Cerebellum (tissue), 4 donors: ENCODE measurements at places on chromosomes 5 and 9. TPM values are rescaled to one million over a fixed set of nuclear protein-coding genes. Genes with fewer than 3 reads are reported as not detected.

The WNT8A gene
- total RNA-seq, result not detected

The LPAR1 gene
- 13.4 TPM for total RNA-seq

The PCDHAC2 gene
- total RNA-seq, result 34.8 TPM

The TMEM174 gene
- total RNA-seq, result not detected

The SAPCD2 gene
- 4.7 TPM for total RNA-seq

The FOXD4L5 gene
- 0.64 TPM for total RNA-seq

The LECT2 gene
- not detected for total RNA-seq

The CARTPT gene
- total RNA-seq, result not detected

- no peak for DNase-seq
Observed at GRCh38 chr9:70479880-70480291, 65.4 kb upstream of the KLF9 start.

DNA sequence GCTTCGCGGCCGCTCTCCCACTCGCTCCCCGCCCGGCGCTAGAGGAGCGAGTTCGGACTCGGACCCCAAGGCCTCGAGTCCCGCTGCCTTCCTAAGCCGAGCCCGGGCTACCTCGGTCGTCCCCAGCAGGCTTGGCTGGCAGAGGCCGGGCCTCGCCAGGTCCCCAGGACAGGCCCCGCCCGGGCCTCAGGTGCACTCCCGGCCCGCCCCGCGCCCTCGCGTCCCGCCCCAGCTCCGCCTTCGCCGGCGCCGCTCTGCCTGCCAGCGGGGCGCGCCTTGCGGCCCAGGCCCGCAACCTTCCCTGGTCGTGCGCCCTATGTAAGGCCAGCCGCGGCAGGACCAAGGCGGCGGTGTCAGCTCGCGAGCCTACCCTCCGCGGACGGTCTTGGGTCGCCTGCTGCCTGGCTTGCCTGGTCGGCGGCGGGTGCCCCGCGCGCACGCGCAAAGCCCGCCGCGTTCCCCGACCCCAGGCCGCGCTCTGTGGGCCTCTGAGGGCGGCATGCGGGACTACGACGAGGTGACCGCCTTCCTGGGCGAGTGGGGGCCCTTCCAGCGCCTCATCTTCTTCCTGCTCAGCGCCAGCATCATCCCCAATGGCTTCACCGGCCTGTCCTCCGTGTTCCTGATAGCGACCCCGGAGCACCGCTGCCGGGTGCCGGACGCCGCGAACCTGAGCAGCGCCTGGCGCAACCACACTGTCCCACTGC lies at the start of gene SLC22A5:
TSS of gene SLC22A5 (plus strand) at position 237 of the 707 bp plus-strand sequence. CDS start at position 500, 263 bp downstream.
- peak; percentile 84 for DNase-seq

DNA sequence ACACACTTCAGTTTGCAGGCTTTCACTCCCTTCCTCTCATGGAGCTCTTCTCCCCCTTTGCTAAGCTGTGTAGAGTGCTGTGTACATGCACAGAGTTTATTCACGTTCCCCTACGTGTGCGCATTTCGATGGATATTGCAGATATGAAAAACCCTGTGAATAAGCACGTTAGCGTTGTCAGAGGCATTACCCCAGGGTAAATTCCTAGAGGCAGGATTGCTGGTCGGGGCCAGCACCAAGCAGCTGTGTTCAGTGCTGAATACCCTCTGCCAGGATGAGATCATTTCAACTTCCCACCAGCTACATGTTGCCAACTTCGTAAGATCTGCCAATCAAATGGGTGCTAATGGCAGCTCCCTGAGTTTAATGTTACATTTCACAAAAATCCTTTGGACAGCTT lies 172.3 kb upstream of the PPP1R26 start:
- no peak for DNase-seq

- peak; percentile 76 for DNase-seq
Observed at GRCh38 chr5:24644761-24645160, at the start of gene CDH10. Gene CDH10 (minus strand): TSS chr5:24644978. CDS start chr5:24593490, 51,488 bp downstream.

DNA sequence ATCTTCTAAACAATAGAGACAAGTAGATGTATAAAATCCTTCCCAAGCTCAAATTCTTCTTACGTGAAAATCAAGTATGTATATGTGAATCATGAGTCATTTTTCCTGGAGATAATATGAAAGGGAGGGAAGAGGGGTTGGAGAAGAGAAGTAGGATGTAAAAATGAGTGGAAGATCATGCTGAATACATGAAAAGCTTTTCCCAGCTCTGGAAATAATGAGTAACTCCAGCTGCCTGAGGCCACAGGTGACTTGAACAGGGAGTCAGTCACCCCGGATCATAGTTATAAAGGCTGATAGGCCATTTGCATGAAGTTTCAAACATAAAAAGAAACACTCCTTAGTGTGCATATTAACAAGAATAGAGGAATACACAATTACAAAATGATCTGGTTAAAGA lies 486.7 kb downstream of the EFNA5 start:
- DNase-seq, result no peak

GRCh38 chr5:83090169-83090568 lies 12.8 kb downstream of the XRCC4 start:
- DNase-seq, result no peak

DNA sequence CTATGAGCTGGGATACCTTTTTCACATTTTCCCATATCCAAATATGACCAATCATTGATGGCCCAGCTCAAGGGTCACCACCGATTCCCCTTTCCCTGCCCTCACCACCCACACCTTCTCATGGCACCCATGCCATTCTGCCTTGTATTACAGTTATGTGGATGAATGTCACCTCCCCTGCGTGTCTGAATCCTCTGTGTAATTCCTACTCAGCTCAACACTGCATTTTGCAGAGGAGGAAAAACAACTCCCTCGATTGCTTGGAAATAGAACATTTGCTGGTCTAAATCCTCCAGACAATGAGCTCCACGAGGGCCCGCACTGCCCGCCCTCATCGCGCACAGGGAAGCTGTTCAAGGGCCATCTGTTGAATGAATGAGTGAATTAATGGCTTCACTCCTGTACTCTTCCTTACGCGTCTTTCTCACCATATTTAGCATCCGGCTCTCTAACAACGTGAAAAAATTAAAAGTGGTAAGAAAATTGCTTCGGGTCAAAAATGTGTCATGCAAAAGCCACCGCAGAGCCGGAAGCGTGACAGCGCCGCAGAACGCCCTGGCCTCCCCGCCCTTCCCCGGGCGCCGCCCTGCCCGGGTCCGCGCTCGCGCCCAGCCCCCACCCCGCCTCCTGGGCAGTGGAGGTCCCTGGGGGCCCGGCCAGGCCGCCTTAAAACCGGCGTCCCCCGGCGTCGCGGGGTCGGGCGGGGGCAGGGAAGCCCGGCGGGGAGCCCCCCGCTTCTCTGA lies 704 bp downstream of the SUSD1 start:
- DNase-seq, result peak; percentile 38

DNA sequence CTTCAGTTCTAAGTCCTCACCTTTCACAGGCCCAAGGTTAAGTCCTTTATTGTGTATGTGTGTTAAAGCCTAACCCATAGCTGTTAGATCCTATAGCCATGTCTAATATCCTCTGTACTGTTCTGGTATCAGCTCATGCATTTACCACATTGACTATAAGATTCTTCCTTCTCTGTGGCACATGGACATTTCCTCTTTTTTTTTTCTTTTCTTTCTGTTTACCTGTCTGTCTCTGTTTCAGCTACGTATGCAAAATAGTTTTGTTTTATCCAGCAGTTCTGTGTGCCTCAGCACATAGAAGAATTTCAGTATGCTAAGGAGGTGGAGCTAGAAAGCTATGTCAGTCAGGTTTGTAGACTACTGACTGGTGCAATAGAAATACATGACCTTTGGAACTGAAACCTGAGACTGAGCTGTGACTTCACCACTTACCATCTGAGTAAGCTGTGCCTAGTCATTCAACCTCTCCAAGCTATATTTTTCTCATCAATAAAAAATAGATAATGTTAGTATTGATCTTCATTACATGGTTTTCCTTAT lies 155.6 kb upstream of the VLDLR start:
- no peak for DNase-seq

DNA sequence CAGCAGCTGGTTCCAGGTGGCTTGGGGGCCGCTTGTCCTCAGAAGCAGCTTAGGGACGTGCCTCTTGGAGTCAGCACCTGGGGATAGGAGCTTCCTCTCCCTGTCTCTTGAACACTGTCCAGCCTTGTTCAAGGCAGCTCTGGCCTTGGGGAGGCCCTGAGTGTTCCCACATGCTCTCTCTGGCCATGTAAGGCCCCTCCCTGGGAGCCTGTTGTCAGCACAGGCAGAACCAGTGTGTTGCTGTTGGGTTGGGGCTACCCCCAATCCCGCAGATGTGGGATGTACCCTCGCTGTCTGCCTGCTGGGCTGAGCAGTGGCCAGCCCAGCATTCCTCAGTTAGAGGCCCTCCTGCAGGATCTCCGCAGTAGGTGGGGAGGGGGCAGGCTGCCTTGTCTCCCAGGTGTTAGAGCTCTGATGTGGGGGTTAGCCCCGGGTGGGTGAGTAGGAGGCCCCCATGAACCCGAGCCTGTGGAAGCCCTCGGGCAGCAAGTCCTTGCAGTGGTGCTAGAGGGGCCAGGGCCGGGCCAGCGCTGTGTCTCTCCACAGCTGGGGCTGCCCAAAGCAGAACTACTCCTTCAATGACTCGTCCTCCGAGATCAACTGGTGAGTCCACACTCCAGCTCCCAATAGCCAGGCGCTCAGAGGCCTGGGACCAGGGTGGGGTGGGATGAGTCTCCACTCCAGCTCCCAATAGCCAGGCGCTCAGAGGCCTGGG lies 51.6 kb downstream of the KCNT1 start:
- no peak for DNase-seq

DNA sequence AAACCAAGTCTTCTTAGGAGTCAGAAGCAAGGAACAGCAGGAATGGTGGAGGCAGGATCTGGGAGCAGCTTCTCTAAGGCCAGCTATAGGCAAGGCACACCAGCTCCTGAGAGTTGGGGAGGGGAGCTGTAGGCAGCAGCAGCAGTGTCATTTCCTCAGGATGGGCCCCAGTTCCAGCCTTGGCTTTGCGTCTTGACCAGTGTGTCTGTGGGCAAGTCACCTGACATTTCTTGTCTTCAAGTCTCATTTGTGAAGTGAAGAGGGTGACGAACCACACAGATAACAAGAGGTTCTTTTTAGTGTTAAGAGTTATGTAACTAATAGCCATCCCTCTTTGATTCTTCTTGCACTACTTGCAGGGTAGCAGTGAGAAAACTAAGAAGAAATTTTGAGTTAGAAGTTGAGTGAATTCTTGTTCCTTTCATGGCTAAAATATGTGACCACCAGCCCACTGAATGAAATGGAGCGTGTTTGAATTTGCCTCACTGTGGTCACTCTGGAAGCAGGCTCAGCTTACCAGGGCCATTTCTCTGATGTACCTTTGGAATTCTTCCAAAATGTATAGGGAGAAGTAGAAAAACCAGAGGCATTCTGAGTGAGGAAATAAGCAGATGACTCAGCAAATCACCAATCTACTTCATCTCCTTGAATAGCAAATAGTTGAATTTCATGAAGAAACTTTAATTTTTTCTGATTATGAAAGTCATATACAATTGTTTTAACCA lies 42.4 kb downstream of the RHOBTB3 start:
- no peak for DNase-seq

- DNase-seq, result peak; percentile 79
Observed at GRCh38 chr5:9888501-9888901, 258.4 kb upstream of the TAS2R1 start.

- DNase-seq, result no peak
Observed at GRCh38 chr5:143865426-143866025, 53.6 kb downstream of the HMHB1 start.

DNA sequence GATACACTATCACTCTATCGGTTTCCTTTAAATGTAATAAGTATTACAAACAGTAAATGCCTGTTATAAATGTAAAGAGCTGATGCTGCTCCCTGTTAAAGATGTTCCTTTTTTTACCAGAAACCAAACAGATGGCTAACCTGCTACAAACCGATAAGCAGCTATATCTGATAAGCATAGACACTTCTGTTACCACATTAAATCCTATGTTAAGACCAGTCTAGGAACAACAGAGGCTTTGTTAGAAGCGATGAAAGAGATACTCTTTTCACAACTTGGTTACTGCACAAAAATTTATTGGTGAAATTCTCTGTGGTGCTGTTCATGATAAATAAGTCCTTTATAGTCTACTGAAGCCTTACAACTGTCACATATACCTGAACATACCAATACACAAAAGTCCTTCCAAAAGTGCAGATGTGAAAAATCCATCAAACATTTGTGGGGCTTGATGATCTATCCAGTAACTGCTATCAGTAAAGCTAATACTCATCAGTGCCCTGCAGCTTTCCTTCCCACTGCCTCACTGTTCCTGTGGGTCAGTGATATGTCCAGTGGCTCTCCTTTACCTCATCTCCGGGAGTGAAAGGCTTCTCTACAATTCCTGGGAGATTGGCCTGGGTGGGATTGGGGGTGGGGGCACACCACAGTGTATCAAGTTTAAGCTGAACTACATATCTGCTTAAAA lies 25.8 kb upstream of the PRXL2C start:
- DNase-seq, result no peak

GRCh38 chr5:146706321-146706972 lies 172.1 kb downstream of the PPP2R2B start:
- no peak for DNase-seq

- DNase-seq, result no peak
Observed at GRCh38 chr9:118586978-118587377, 782.3 kb downstream of the BRINP1 start.

- no peak for DNase-seq
Observed at GRCh38 chr5:61275841-61276240, 56.2 kb upstream of the ZSWIM6 start.

DNA sequence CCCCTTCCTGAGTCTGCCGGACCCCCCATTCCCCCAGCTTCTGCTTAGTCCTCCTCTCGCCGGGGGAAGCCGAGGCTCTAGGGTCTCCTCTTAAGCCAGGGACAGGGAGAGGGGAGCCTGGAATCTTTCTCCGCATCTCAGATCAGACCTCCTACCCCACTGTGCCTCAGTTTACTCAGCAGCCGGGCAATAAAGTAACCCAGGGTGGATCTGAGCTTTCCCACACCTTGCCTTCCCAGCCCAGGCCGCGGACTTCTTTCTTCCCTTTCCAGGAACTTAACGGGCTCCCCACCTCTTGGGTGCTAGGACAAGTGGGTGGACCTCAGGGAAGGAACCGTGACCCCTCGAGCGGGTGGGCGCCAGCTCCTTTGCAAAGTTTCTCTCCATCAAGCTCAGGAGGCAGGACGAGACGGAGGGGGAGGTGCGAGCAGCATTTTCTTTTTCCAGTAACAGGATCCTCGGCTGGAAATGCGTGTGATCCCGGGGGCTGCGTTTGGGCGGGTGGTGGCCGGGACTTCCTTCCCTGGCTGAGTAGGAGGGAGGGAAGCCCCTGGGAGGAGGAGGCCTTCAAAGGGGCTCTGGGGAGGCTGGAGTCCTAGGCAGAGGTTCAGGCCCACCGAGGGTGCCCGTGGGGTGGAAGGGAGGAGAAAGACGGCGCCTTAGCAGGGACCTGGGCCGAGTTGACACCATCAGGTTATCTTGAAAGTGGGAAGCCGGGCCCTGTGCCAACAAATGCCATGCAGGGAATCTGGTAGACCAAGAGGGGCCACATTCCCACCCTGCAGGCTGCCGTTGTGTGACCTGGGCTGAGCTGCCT lies 795 bp downstream of the DAB2IP start:
- DNase-seq, result no peak

GRCh38 chr9:22954550-22954949 lies 507.9 kb downstream of the DMRTA1 start:
- DNase-seq, result no peak

DNA sequence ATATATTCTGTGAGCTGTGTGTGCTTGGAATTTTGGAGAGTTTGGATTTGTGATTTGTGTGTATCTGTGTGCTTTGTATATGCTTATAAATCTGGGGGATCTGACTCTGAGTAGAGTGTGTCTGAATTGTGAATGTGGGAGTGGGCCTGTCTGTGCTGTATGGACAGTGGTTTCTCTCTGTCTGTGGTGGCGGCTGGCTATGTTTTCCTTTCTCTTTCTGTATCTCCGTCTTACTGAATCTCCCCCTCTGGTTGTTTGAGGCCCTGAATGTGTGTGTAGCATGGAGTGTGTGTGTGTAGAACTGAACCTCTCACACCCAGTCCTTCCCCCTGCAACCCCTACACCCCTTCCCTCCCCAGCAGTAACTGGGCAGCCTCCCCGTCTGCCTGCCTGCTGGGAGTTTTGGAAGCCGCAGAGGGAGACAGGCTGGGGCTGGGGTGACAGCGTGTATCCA lies 4.7 kb downstream of the CXXC5 start:
- no peak for DNase-seq
